Globus pallidus (tissue), 1 donor: ENCODE measurements at places on chromosomes 2 and 18.

- DNase-seq = no peak
Observed at GRCh38 chr2:129437725-129438124, 541.7 kb upstream of the RAB6C start.

- DNase-seq = no peak
Observed at GRCh38 chr2:195338856-195339255, 318.2 kb upstream of the SLC39A10 start.

GRCh38 chr2:157261199-157261782, 3.8 kb downstream of the GALNT5 start:
- DNase-seq = no peak

DNA sequence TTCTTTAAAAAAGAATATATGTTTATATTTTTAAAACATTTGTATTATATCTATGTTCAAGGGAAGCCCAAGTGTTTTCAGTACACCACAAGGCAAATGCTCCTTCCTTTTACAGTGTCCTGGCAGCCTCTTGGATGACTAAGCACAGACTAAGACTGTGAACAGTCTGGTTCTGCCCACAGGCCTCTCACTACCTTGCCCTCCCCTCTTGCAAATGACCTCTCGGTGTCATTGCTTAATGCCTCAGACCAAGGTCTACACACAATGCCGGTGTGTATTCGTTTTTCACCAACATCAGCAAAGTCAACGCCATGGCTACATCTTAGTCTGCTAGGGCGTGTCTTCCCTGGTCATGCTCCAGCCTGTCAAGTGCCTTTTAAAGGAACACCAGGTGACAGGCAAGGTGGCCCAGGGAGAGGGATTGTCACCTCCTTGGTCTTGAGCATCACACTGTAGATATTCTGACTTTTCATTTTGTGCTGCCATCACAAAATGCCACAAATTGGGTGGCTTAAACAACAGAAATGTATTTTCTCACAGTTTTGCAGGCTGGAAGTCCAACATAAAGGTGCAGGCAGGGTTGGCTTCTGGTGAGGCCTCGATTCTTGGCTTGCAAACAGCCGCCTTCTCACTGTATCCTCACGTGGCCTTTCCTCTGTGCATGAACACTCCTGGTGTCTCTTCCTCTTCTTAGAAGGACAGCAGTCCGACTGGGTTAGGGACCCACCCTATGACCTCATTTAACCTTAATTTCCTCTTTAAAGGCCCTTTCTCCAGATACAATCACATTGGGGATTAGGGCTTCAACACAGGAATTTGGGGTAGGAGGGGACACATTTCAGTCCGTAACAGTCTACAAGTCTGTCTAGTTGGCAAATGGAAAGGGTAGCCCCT, 266.5 kb downstream of the KLHL29 start:
- no peak for DNase-seq

- DNase-seq = no peak
Observed at GRCh38 chr18:75472906-75473305, 45.4 kb upstream of the SMIM21 start.

DNA sequence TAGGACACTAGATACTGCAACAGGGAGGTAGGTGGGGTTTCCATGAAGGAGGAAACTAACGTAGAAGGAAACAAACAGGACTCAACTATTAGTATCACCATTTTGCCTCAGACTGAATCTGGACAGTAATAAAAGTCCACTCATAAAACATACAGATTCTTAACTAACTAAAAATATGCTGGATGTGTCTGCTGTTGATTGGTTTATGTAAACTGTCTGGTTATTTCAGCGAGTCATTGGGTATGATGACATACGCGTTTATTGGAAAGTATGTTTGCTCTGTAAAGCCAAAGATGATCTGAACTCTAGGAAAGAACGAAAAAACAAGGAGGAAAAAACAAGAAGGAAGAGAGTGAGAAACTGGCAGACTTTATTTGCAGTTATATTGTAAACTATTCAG, 1816.1 kb upstream of the LRRTM1 start:
- DNase-seq = no peak

- no peak for DNase-seq
Observed at GRCh38 chr2:31246184-31246852, 12.4 kb downstream of the EHD3 start.

- DNase-seq = no peak
Observed at GRCh38 chr2:141748616-141749015, 382.2 kb downstream of the LRP1B start.

DNA sequence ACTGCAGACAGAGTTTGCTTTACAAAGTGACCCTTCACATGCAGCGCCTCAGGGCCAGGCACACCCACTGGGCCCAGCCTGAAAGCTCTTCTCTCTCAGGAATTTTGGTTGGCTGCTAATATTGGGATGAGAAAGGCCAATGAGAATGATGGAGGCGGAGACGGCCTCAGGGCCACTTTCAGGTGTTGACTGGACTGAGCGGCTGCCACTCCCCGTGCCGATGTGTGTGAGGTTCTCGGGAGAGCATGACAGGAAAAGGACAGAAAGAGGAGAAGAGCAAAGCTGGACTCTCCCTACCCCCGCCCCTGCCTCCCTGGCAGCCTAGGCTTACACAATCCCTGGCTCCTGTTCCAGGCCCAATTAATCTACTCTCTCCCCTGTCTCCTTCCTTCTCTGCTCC, 155.7 kb downstream of the CELF4 start:
- DNase-seq = no peak

- DNase-seq = peak; percentile 85
Observed at GRCh38 chr18:48545757-48546321, 7.0 kb downstream of the CTIF start.

- DNase-seq = no peak
Observed at GRCh38 chr2:197839327-197839726, 34.9 kb downstream of the PLCL1 start.

DNA sequence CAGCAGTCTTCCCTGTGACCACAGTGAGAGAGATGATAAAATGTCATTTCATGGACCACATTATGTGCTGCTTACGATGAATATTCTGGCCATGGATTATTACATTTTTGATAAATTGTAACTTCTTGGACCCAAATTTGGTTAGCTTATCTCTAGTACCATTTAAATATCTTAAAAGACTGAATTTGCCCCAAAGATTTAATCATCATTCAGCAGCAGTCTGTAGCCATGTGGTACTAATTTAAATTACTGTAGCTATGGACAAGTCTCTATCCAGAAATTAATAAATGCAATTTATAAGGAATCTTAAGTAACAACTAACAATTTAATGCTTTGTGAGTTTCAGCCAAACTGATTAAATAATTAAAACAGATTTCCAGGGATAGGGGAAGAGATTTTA, 644.9 kb upstream of the FANCL start:
- DNase-seq = no peak

- no peak for DNase-seq
Observed at GRCh38 chr2:232030229-232030628, 68.7 kb downstream of the DIS3L2 start.

DNA sequence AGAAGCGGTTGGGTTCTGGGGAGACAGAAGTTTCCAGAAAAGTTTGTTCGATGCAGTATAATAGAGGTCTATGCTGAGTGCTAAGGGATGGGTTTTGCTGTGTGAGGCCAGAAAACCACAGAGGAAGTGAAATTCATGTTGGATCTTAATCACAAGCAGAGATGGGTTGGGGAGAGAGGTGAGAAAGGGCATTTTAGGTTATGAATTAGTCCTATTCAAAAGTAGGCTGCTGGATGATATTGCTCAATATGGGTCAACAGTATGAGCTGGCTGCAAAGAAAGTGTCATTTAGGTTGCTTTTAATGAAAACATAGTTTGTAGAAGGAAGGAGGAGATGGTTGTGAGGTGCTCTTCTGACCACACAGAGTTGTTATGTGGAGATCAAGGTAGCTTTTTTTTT, 118.8 kb upstream of the LHCGR start:
- no peak for DNase-seq

DNA sequence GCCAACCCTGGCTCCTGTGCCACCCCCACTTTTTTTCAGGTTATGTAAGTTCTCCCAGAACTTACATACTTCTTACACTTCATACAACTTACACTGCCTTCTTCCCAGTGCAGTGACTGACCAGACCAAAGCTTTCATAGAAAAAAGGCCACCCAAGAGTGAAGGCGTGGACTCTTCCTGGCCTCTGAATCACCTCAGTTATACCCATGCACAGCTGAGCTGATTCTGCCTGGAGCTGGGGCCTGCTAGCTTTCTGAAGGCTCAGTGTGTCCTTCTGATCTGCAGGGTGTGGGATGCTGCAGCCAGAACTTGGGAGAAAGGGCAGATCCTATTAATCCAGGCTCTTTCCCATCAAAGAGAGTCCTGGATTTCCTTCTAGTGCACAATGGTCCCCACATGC, 216.1 kb downstream of the TTC32 start:
- no peak for DNase-seq

GRCh38 chr2:188786368-188786841, 187.8 kb upstream of the COL3A1 start:
- no peak for DNase-seq

DNA sequence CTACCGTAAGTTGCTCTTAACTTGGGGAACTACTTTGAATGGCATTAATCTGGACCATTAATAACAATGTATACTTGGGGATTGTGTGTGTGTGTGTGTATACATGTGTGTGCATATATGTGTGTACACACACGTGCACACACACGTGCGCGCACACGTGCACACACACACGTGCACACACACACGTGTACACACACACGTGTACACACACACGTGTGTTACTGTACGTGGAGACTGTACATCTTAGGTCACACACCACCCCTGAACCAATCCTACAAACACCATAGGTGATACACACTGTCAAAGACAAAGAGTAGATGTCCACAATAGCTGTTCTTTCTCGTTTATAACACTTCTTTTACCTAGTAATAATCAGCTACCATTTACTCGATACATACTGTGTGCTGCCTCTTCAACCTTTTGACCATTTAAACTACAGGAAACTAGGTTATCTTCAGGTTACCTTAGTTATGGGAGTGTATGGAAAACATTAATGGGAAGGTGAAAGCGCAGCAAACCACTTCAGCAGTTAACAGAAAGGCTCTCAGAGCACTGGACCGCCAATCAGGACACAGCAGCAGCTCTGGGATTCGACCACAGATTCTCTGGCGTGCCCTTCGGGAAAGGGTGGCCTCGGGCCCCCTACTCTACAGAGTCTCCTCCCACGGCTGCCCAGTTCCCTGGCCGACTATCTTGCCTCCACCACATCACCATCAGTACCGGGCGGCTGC, 894 bp upstream of the GCC2 start:
- DNase-seq = no peak

DNA sequence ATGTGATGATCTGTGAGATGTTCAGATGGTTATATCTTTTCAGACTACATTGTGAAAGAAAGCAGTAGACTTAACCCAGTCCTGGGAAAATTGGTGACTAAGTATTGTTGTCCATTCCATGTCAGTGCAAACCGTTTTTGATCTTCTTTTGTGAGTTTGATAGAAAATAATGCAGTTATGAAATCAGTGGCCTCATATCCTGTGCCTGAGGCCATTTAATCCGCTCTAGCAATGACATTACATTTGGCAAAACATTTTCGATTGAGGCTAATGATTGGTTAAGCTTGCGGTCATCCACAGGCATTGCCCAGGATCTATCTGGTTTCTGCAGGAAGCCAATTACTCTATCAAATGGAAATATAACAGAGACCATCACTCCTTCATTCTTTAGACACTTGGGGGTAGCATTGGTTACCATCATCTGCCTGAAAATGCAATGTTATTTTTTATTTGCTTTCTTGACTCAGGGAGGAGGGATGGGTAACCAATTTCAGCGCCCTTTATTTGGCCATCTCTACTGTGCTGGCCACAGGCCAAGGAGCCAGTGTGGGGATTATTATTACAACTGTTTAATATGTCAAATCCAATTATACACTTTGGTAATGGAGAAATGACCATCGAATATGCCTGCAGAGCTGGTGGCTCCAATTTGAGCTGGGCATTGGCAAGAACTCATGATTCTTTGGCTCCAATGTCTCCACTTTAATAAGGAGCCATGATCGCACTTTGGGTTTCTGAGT, 33.6 kb downstream of the TRIB2 start:
- DNase-seq = no peak

DNA sequence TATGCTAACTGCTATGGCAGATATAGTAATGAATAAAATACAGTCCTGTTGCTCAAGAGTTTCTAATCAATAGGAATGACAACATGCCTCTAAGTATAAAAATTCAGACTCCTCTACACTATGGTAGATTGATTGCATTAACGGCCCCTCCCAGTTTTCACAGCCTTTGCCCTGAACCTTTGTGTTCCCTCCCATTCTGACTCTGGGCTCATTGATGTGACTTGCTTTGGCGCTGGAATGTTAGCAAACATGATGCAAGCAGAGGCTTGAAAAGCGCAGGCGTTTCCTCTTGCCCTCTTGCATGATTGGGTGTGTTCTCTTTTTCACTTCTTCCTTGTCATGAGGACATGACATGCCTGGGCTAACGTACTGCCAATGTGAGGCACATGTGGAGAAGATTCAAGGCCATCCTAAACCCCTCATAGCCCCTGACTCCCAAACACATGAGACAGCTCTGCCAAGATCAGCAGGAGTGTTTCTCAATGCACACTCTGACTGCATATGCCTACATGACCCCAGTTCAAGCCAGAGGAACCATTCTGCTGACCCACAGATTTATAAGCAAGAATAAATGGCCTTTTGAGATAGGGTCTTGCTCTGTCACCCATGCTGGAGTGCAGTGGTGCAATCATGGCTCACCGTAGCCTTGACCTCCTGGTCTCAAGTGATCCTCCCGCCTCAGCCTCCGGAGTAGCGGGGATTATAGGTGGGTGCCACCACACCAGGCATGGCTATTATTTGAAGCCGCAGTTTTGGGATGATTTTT, 49.7 kb upstream of the CD28 start:
- DNase-seq = peak; percentile 59

GRCh38 chr2:28649481-28650265, 102.0 kb upstream of the PPP1CB start:
- DNase-seq = no peak

GRCh38 chr2:54185105-54185504, 69.7 kb downstream of the ACYP2 start:
- no peak for DNase-seq
